Islet precursor cell (in vitro differentiated cells): ENCODE measurements at places on chromosomes 11 and 22.
A peak's percentile ranks its signal among the peaks of the same experiment; 100 is the strongest.

DNA sequence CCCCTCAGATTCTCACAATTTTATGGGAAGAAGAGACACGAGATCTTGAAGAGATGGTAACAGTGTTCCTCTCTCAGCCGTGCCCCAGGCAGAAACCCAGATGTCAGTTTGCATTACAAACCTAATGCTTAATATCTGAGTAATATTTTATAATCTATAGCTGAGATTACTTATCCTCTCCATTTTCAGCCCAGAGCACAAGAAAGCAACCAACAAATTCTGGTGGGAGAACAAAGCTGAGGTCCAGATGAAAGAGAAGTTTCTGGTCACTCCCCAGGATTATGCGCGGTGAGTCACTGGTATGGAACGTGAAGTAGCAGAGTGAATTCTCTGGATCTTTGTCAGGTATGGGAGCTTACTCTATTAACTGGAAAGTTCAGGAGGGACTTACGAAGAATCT lies 884 bp downstream of the CENATAC start:
- peak; percentile 90 for DNase-seq

DNA sequence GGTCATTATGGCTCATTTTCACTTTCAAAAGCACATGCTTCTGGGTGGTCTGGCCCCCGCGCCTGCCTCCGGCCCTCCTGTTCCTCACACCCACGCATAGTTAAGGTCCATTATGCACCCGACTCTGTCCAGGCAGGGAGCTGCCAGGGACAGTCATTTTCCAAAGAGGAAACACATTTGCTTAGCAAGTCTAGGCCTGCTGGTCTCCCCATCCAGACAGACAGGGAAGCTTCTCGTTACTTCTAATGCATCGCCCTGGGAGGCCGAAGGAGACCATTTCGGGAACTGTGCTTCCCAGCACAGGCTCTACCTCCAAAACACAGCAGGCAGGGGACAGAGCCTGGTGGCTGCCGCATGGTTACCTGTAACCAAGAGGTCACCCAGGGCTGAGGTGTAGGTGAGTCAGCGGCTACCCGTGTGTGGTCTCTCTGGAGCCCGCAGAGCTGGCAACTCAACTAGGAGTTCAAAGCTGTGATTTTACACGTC lies 87.1 kb upstream of the SHANK2 start:
- peak; percentile 47 for DNase-seq

GRCh38 chr22:50011447-50012210 lies 936 bp downstream of the IL17REL start:
- DNase-seq, result no peak

DNA sequence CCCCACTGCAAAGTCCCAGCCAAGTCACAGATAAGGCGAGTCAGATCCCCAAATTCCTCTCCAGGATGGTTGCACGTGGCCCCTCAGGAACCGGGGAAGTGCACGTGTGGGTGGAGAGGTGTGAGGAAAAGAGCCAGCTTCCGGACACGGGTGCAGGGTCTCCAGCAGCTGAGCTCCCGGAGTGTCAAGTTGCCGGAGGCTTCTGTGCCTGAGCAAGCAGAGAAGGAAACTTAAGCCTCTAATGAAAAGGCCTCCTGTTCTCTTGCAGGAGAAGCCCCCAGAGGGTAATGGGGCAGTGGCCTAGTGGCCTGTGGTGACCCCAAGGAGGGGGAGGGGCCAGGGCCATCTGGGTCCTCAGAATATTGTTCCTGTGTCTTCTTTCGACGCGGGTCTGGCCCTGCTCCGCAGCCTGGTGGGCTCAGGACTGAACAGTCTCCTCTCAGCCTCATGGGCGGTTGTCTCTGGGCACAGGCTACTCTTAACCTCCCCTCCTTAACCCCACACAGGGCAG lies 147.9 kb downstream of the FEZ1 start:
- DNase-seq, result no peak

GRCh38 chr11:27873664-27874063 lies 173.4 kb upstream of the BDNF start:
- DNase-seq, result no peak

DNA sequence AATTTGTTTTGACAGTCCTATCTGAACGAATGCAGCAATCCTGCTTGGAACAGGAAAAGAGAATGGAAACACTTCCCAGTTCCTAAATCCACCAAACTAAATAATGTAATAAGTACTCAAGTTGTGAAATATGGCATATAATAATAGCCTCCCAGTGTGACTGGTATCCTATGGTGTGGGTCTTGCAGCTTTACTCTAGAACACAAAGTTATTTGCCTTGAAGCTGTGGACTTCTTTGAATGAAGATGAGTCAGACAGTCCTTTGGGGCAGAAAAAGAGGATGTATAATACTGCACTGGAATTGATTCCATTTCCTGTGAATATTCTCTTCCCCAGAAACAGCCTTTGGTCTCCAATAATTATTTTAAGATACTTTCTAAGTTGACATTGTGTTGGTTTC lies 887.0 kb downstream of the KCNA4 start:
- DNase-seq, result no peak

DNA sequence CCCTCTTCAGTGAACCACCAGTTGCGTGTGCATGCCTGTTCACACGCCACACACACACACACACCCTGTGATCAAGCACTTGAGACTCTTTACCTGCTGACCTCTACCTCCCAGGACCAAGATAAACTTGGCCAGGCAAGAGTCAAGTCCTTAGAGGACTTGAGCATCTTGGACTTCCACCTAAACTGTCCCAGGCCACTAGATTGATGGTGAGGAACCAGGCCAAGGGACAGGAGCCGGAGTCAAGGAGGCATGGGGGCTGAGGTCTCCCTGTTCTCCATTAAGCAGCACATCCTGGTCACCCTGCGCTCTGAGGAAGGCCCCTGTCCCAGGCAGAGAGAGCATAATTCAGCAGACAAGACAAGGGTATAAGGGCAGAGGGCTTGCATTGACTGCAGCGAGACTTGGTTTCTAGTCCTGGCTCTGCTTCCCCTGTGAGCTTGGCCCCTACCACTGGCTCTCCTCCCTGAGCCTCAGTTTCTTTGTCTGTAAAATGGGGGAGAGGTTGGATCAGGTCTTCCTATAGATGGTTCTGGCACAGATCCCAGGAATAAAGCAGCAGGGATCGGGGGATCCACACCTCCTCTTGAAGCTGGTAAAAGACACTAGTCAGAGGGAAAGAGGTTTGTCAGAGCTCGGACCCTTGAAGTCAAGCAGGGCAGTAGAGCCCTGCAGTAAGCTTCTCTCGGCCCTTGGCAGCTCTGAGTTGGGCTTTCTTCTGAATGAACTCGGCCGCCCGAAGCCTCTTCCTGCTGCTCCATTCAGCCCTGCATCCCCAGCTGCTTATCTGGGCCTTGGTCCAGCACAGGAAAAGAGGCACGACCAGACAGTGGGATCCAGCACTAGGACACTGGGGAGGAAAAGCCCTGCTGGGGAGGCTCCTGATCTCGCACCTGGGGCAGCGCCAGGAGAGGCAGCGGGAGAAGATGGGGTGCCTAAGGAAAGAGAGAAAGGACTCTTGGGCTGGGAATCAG lies 2.0 kb downstream of the CREB3L1 start:
- DNase-seq, result no peak

GRCh38 chr11:129280027-129280811 lies 88.1 kb upstream of the ARHGAP32 start:
- peak; percentile 55 for DNase-seq

GRCh38 chr11:57903441-57904123 lies 120.1 kb upstream of the OR9Q1 start:
- peak; percentile 90 for DNase-seq

DNA sequence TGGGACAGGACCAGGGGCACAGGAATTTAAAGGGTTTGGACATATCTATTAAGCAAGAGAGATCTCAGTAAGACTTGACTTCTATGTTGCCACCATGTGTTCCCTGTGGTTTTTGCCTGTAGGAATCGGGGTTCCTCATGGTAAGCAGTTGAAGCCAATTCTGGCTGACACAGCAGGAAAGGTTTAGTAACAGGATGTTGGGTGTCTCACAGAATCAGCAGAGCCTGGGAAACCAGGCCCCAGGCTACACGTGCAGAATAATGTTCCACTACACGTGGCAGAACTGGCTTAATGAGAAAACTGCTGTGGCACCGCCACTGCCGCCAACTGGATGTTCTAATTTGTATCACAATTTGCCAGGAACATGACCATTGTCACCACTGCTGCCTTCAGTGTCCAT lies 264.6 kb upstream of the PLET1 start:
- no peak for DNase-seq

DNA sequence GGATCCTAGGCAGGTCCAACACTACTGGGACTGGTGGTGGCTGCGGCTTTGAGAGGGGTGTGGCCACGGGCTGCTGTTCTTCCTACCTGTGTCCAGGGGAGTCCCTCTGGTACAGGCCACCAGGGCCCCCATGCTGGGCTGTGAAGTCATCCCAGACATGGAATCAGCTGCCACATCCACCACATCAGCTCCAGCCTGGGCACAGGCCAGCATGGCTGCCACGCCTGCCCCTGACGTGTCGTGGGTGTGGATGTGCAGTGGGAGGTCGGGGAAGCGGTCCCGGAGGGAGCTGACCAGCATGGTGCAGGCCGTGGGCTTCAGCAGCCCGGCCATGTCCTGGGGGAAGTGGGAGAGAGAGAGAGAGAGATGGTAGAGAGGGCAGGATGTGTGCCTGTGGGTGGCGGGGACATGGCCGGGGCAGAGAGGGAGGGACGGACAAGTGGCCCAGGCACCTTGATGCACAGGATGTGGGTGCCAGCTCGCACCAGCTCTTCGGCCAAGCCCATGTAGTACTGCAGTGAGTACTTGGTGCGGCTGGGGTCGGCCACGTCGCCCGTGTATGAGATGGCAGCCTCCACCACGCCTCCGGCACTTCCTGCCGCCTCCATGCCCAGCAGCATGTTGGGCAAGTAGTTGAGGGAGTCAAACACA lies 6.2 kb upstream of the LRFN4 start:
- no peak for DNase-seq

DNA sequence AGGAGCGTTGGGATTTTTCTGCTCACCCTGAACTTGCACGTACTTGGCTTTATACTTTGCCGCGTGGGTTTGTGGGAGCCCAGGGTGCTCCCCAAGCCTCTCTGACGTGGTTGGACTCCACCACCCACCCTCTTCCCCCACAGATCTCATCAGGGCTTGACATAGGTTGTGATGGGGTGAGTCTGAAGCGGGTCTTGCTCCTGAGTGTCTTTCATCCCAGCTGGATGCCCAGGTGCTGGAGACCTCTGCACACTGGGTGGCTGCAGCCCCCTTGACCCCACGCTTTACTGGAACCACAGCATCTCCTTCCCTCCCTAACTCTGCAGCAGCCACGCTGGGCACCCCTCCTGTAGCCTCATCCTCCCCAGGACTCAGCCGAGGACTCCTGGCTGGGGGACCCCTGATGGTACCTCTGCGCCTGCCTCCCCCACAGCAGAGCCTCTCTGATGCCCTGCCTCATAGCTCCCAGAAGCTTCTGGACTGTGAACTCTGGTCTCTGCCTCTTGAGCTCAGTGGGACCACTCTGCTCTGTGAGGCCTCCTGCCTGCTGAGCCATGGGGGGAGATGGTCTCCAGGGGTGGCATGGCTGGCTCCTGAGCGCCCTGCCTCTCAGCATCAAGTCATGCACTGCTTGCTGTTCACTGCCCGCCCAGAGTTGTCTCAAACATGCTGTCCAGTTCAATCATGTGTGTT lies 45.2 kb downstream of the MYEOV start:
- peak; percentile 22 for DNase-seq

GRCh38 chr11:72762641-72763304 lies 10.6 kb upstream of the ARAP1 start:
- no peak for DNase-seq
